ENCODE measurements at places on chromosomes 16 and 17.

DNA sequence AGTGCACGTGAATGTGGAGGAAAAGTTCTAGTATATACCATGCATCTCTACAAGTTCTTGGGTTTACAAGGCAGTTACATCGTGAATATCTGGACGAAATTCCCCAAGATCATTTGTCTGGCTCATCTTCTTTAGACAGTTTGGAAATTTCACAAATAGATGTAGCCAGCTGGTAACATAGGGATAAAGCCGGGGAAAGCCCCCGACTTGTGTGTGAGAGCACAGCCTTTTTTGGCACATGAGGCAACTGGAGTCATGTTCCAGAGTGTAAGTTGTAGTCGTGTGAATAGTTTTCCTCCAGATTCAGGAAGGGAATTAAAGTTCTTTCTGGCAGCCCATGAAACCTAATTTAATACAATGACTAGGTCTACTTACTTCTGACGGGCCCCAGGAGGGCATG lies 62.3 kb downstream of the MARCHF10 start:
- no peak for DNase-seq

DNA sequence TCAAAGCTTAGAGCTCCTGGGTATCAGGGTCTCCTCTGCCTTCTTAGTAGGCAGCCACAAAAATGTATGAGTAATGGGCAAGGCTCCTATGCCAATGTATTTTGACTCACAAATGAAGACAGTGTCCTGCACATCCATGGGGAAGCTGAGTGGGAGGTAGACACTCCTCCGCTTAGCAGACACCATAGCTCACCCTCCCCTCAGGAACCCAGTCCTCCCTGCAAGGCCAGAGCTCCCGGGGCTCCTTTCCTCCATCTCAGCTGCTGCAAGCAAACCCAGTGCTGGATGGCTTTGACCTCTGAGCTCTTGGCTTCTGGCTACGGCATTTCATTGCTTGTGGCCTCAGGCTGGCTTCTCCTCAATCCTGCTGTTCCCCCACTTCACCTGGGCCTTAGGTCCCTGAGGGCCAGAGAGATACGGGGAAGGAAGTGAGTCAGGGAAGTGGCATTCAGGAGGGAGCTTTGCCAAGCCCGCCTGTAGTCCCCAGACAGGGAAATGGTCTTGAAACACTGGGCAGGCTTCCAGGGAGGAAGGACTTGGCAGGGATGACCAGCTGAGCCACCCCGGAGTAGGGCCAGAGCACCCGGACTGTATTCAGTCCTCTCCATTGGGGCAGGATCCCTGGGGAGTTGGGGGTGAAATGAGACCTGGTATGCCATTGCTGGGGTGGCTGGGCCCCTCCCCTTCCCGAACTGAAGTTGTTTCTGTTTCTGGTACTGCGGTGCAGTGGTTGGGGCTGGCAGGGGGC lies 4.5 kb downstream of the ABCC3 start:
- DNase-seq, result peak; percentile 21

- DNase-seq, result no peak
Measured at GRCh38 chr17:16950488-16950887, 21.4 kb downstream of the TNFRSF13B start.

- DNase-seq, result no peak
Measured at GRCh38 chr17:50200457-50201275, 765 bp downstream of the COL1A1 start.

DNA sequence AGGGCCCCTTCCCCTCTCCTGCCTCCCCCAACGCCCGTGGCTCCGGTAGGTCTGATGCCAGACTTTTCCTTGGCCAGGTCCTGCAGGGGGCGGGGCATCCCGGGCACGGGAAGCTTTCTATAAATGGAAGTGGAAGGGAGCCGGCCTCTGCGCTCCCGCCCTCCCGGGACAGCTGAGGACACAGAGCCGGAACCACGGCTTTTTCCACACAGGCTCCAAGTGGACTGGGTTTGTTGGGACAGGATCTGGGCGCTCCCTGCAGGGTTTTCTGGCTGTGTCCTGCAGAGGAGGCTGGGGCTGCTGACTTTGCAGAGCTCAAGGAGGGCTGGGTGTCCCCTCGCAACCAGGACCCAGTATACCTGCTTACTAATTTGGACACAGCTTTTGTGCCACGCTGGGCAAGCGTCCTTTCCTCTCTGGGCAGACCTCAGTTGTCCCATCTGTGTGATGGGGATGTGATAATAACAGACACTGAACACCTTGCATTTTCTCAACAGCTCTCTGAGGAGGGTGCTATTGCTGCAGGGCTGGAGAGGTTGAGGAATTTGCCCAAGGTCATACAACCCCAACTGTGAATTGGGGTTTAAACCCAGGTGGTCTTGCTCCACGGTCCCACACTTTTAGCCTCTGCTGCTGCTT lies 1.8 kb downstream of the TNS4 start:
- DNase-seq, result no peak

DNA sequence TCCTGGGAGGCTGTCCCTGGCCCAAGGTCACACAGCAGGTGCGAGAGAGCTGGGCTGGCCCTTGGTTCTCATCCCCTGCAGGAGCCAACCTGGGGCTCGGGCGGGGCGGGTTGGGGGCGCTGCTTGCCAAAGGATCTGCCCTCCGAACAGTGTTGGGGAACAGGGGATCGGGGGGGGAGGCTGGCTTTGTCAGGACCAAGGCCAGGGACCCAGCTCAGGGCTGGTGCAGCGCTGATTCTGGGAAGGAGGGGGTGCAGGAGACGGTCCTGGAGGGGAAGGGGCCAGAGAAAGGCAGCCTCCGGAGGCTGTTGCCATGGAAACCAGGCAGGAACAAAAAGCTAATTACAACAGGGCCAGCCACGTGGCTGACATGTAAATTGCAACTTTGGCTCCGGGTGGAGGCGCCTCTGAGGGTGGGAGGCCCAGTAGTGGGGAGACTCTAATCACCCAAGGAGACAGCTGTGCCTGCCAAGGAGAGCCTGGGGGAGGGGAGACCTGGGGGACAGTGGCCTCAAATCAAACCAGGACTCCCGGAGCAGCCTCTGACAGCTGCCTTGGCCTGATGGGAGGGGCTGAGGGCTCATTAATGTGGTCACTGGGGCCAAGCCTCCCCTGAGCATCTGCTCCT lies 1.3 kb downstream of the TUBB3 start:
- no peak for DNase-seq

DNA sequence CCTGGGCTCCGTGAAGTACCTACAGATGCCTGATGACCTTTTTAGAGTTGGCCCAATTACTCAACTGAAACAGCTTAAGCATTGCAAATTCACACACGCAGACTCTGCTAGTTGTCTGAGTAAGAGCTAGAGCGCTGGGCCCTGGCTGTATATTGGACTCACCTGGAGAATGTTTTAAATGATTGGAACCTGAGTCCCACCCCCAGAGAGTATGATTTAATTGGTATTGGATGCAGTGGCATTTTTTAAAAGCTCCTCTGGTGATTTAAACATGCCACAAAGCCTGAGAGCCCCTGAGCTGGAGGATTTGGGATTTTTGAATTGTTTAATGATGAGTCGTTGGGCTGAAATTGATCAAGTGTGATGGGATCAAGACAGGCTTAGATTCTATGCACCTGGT lies 143.9 kb upstream of the SDK2 start:
- no peak for DNase-seq

GRCh38 chr17:44779211-44780025 lies 20.6 kb downstream of the ADAM11 start:
- no peak for DNase-seq

DNA sequence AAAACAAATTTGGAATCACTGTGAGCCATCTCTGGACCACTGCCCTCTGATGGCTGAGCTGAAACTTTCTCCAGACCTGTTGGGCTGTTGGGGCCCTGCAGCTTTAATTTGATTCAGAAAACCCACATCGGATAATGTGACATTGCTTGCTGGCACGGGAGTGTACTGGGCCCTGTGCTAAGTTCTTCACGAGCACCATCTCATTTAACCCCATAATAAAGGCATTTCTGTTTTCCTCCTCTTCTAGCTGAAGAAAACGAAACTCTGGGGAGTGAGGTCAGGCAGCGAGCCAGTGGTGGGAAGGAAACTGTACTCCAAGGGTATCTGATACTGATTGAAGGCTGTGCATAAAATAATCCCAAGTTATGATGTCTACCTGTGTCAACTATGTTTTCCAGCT lies 34.5 kb upstream of the TNRC6A start:
- no peak for DNase-seq

GRCh38 chr16:8342276-8342675 lies 248.0 kb downstream of the TMEM114 start:
- no peak for DNase-seq

DNA sequence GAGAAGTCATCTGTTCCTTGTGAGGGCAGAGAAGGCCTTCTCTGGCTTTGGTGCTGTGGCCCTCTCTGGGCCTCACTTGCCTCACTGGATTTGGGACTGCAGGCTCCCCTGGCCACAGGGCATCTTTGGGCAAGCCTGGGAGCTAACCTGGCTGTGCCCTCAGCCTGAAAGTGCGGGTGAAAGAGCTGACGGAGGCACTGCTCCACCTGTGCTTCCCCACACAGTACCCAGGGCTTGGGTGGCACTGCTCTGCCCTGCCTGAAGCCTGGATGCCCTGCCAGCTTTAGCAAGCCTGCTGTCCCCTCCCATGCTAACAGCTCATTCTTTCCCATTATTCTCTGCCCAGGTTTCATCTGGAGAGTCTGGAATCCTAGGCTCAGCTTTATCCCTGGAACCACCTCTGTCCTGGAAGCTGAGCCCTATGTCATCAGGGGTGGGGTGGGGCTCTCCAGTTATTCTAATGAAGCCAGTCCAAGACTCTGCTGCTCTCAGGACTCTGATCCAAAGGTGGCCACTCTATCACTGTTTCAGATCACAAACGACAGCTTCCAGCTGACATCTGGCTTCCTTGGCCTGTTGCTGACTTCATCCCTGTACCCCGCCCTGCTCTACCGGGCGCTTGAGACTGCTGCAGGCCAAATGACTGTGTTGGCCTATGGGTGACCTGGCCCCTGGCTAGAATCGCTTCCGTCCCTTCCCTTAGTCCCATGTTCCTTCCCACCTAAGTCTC lies 29.3 kb downstream of the HIC1 start:
- no peak for DNase-seq

DNA sequence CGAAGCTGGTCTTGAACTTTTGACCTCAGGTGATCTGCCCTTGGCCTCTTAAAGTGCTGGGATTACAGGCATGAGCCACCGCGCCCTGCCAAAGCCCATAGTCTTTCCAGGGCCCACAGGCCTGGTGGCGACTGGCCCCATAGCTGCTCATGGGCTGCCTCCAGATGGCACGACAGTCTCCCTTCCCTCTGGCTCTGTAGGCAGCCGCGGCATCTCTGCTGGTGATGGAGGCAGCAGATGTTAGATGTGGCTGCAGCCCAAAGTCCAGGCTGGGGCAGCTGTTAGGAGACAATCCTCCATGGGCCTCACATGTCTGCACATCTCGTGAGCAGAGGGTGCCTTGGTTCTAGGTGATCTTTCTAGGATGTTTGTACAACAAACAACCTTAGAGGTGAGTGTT lies 69.7 kb upstream of the DNAJA2 start:
- DNase-seq, result no peak

GRCh38 chr17:39238311-39238972 lies 12.7 kb upstream of the STAC2 start:
- no peak for DNase-seq

- no peak for DNase-seq
Measured at GRCh38 chr16:78962457-78962929, 638.0 kb downstream of the MAF start.
